ENCODE measurements at places on chromosomes 2 and 18. TPM values are rescaled to one million over a fixed set of nuclear protein-coding genes. Genes with fewer than 3 reads are reported as not detected.

DNA sequence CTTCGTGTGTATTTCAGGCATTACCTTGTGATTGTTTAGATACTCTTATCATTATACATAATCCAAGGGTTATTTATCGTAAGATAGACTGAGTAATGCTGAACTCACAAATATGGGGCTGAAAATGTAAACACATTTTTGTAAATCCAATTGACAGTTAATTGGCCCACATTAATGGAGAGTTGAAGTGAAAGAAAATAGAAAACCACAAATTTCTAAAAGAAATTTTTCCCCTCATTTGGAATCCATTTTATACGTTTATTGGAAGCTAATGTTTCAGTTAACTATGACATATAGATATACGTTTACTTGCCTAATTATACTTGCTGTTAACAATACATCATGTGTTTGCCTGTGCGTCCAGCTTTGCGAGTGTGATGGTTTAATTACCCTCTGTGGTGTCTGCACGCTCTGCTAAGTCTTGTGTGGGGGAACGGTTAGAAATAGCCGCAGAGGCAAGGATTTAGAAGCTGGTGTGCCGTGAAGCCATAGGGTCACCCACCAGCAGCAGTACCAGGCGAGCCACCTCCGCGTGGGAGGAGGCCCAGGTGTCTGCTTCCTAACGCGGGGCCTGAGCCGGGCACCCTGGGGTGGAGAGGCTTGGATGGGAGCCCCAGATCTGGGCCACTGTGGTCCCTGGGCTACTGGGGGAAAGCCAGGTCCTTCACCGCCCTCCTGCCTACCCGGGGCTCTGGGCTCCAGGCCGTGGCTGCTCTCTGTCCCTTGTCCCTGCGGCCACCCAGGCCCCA lies 38.0 kb downstream of the TSHZ1 start:
- H3K36me3 ChIP-seq, result no peaks in the 10 kb centered on the region
- peak overlapping the region; percentile 5 for H3K27ac ChIP-seq
- H3K4me3 ChIP-seq, result peak overlapping the region; percentile 36
- H3K4me1 ChIP-seq, result peaks cover 18% of the 10 kb centered on the region

DNA sequence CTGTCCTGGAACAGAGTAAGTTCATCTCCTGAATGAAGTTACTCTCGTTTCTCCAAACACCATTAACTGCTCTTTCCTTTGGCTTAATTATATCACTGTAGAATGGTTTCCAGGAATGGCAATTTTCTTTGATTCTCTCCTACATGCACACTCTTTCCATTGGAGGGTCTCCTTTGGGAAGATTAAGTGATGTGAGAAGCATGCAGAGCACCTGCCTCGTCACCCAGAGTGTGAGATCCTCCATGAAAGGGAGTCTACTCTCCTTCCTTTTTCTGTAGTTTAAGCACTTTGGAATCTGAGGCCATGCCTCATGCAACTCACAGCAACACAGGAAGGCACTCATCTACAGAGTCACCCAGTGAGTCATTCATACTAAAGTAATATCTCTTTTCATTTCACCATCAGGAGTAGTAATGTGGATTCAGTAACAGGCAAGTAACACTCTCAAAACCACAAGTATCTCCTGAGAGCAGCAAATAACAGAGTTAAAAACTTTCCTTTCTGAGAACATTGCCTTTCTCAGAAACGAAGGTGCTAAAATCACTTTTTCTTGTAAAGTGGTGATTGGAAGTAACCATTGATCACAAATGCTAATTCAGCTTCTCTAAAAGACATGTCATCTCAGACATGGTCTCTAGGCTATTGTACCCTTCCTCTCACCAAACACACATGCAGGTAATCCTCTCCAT lies 52.8 kb upstream of the IL1RL1 start:
- H3K4me1 ChIP-seq, result peaks cover 13% of the 10 kb centered on the region
- H3K27me3 ChIP-seq, result no peaks in the 10 kb centered on the region
- H3K27ac ChIP-seq, result peak overlapping the region; percentile 59
- no peaks in the 10 kb centered on the region for H3K36me3 ChIP-seq

Gene RIT2
- total RNA-seq, result not detected

GRCh38 chr2:201320701-201321100 lies 36.4 kb downstream of the FLACC1 start:
- H3K4me3 ChIP-seq, result no peak overlapping the region
- DNase-seq, result no peak
- peaks cover 9% of the 10 kb centered on the region for H3K36me3 ChIP-seq
- H3K27me3 ChIP-seq, result no peaks in the 10 kb centered on the region

GRCh38 chr2:227480528-227480927 lies 8.6 kb downstream of the AGFG1 start:
- H3K27me3 ChIP-seq, result no peaks in the 10 kb centered on the region
- no peak overlapping the region for H3K4me3 ChIP-seq
- DNase-seq, result no peak
- H3K4me1 ChIP-seq, result peaks cover 73% of the 10 kb centered on the region
- H3K27ac ChIP-seq, result no peak overlapping the region

DNA sequence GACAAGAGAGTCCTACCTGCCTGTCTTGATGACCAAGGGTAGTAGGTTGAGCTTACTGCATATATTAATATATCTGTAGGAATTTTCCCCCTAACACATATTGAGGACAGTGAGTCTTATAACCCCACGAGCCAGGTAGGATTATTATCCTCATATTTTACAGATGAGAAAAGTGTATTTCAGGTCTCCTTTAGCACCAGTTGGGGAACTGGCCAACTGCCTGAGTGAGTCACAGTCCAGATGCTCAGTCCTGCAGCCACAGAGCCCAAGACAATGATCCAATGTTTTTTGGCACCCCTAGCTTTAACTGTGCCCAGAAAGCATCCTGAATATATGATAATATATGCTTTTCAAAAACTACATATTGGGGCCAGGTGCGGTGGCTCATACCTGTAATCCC lies 30.8 kb upstream of the GLS start:
- H3K27ac ChIP-seq, result no peak overlapping the region
- no peak overlapping the region for H3K4me3 ChIP-seq
- H3K27me3 ChIP-seq, result no peaks in the 10 kb centered on the region
- DNase-seq, result no peak
- H3K36me3 ChIP-seq, result no peaks in the 10 kb centered on the region
- peaks cover 8% of the 10 kb centered on the region for H3K4me1 ChIP-seq

- no peak overlapping the region for H3K4me3 ChIP-seq
- H3K27me3 ChIP-seq, result no peaks in the 10 kb centered on the region
- DNase-seq, result no peak
- H3K36me3 ChIP-seq, result no peaks in the 10 kb centered on the region
- H3K27ac ChIP-seq, result no peak overlapping the region
- no peaks in the 10 kb centered on the region for H3K4me1 ChIP-seq
These were observed 30.1 kb downstream of the MOCOS start for GRCh38 chr18:36217348-36217747.

DNA sequence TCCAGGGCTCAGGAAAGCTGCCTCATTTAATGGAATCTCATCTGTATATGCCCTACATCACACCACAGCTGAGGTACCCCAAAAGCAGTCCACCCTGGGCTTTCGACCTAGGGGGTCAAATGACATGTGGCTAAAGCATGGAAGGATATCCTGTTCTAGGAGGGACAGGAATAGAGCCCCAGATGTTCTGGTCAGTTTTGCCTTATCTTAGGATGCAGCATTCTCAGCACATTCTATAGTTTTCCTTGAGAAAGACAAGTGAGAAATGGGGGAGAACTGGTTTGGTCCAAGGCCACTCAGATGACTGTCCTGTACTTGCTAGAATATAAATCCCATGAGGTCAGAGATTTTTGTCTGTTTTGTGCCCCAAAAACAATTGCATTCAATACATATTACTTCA lies 688.0 kb upstream of the ZEB2 start:
- no peaks in the 10 kb centered on the region for H3K36me3 ChIP-seq
- H3K4me3 ChIP-seq, result no peak overlapping the region
- DNase-seq, result no peak
- H3K27ac ChIP-seq, result no peak overlapping the region
- no peaks in the 10 kb centered on the region for H3K4me1 ChIP-seq
- H3K27me3 ChIP-seq, result no peaks in the 10 kb centered on the region

- H3K4me3 ChIP-seq, result no peak overlapping the region
- no peak overlapping the region for H3K27ac ChIP-seq
- no peaks in the 10 kb centered on the region for H3K4me1 ChIP-seq
- no peak for DNase-seq
These were observed 23.5 kb downstream of the PRKRA start for GRCh38 chr2:178427458-178427857.

DNA sequence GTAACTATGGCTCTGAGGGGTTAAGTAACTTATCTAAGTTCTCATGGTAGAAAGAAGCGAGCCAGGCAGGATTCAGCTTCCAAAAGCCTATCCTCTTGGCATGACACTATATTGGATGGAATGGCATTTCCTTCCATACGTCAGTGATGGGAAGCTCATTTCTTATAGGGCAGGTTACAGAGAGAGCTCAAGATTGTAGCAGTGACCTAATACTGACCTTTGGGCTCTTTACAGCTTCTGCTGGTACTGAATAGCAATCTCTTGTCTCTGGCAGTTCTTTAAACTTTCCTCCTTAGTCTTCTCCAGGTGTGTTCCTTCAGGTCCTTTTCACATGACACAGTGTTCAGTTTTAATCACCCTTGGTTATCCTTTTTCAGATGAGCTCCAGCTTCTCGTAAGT lies 133.0 kb downstream of the HRH4 start:
- H3K36me3 ChIP-seq, result no peaks in the 10 kb centered on the region
- H3K27me3 ChIP-seq, result no peaks in the 10 kb centered on the region
- no peaks in the 10 kb centered on the region for H3K4me1 ChIP-seq
- no peak overlapping the region for H3K27ac ChIP-seq
- DNase-seq, result no peak
- H3K4me3 ChIP-seq, result no peak overlapping the region

GRCh38 chr2:100919316-100919715 lies 82.8 kb upstream of the RPL31 start:
- H3K27me3 ChIP-seq, result no peaks in the 10 kb centered on the region
- no peaks in the 10 kb centered on the region for H3K4me1 ChIP-seq
- no peak overlapping the region for H3K4me3 ChIP-seq
- no peak for DNase-seq
- H3K36me3 ChIP-seq, result peaks cover 12% of the 10 kb centered on the region

DNA sequence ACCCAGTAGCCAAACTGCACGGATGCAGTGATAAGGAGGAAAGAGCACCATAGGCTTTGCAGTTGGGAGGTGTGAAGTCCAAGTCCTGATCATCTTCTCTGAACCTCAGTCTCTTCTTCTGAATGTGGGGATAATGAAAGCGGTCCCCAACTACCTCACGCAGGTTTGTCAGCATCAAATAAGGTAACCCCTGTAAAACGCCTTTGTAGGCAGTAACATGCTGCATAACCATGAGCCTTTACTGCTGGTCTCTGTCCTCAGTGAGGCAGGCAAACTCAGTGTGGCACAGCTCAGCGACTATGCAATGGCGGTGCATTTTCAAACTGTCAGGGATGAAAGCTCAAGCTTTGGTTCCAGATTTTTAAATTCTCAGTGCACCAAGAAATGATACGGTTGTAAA lies 46.1 kb downstream of the DNMT3A start:
- DNase-seq, result no peak
- peaks cover 70% of the 10 kb centered on the region for H3K4me1 ChIP-seq
- no peaks in the 10 kb centered on the region for H3K27me3 ChIP-seq
- peak overlapping the region; percentile 84 for H3K27ac ChIP-seq
- H3K36me3 ChIP-seq, result peaks cover 37% of the 10 kb centered on the region

GRCh38 chr2:142819411-142819810 lies 58.1 kb upstream of the KYNU start:
- no peak overlapping the region for H3K27ac ChIP-seq
- no peaks in the 10 kb centered on the region for H3K27me3 ChIP-seq
- no peak for DNase-seq
- H3K4me3 ChIP-seq, result no peak overlapping the region
- no peaks in the 10 kb centered on the region for H3K4me1 ChIP-seq
- no peaks in the 10 kb centered on the region for H3K36me3 ChIP-seq

Gene CD226
- 0.89 TPM for total RNA-seq

Gene UGT1A6
- 184 TPM for total RNA-seq

GRCh38 chr2:11681722-11682589 lies 12.0 kb upstream of the NTSR2 start:
- H3K36me3 ChIP-seq, result no peaks in the 10 kb centered on the region
- H3K27me3 ChIP-seq, result no peaks in the 10 kb centered on the region
- H3K4me1 ChIP-seq, result peaks cover 15% of the 10 kb centered on the region
- no peak overlapping the region for H3K27ac ChIP-seq

DNA sequence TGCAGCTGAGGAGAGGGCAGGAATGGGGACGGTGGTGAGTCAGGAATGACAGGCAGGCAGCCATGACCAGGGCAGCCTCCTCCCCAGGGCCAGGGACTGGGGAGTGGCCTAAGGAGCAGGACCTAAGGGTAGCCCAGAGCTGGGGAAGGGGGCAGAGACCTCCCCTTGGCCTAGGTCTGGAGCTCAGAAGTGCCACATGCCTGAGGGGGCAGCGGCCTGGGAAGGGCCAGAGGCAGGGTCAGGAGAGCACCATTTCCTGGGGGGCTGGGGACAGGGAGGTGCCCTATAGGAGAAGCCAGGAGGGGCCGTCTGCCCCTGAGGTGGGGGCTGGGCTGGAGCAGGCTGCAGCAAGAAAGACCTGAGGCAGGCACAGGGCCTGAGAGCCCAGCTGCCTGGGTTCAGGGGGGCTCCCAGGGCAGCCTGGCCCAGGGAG lies 20.9 kb downstream of the CFLAR start:
- H3K4me1 ChIP-seq, result peaks cover 62% of the 10 kb centered on the region
- H3K36me3 ChIP-seq, result peaks cover 43% of the 10 kb centered on the region
- DNase-seq, result no peak
- H3K4me3 ChIP-seq, result no peak overlapping the region
- peak overlapping the region; percentile 62 for H3K27ac ChIP-seq

Gene TMEM17
- 0.89 TPM for total RNA-seq

- DNase-seq, result no peak
- no peak overlapping the region for H3K4me3 ChIP-seq
- no peak overlapping the region for H3K27ac ChIP-seq
- H3K36me3 ChIP-seq, result no peaks in the 10 kb centered on the region
These were observed 14.4 kb downstream of the TNP1 start for GRCh38 chr2:216845426-216845825.

- H3K4me3 ChIP-seq, result no peak overlapping the region
- H3K27me3 ChIP-seq, result no peaks in the 10 kb centered on the region
- DNase-seq, result no peak
- no peaks in the 10 kb centered on the region for H3K4me1 ChIP-seq
These were observed 211.9 kb downstream of the RBM43 start for GRCh38 chr2:151049746-151050145.

Gene UGT1A4
- total RNA-seq, result 6.7 TPM

GRCh38 chr2:29054430-29054829 lies 19.9 kb downstream of the PCARE start:
- no peak overlapping the region for H3K4me3 ChIP-seq
- no peaks in the 10 kb centered on the region for H3K27me3 ChIP-seq
- no peaks in the 10 kb centered on the region for H3K36me3 ChIP-seq
- H3K4me1 ChIP-seq, result no peaks in the 10 kb centered on the region
- no peak for DNase-seq

Gene KCNS3
- total RNA-seq, result 31.0 TPM

DNA sequence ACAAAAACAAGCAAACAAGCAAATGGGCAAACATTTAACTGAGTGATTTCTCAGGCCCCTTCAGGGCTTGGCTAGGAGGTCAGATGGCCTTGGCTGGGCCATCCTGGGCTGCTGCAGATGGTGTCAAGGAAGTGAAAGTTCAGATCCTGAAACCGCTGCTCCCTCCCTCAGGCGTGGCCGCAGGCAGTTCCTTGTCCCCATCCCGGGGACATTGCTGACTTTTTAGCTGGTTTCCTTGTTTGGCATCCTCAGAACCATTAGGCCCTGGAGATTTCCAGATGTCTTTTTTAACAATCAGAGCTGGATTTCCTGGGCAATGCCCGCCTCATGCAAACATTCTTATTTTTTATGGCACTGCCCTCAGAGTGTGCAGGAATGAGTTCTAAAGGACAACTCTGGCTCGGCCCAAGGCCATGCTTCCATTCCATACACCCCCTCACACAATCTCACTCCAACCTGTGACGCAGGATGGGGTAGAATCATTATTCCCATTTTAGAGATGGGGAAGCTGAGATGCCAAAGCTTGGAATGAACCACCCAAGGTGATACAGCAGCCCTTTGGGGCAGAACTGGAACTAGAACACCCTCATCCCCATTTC lies 86.1 kb upstream of the ZCCHC2 start:
- H3K27ac ChIP-seq, result peak overlapping the region; percentile 10
- no peaks in the 10 kb centered on the region for H3K27me3 ChIP-seq
- no peaks in the 10 kb centered on the region for H3K36me3 ChIP-seq
- no peak for DNase-seq
- H3K4me1 ChIP-seq, result peaks cover 12% of the 10 kb centered on the region

Measured in stomach (tissue), 19 donors.